ENCODE measurements at places on chromosomes 1 and 21. TPM values are rescaled to one million over a fixed set of nuclear protein-coding genes. Genes with fewer than 3 reads are reported as not detected.

Gene KCNJ10
- 0.32 TPM for total RNA-seq

Gene ZBTB8B
- not detected for total RNA-seq

GRCh38 chr1:39653546-39654031 is 14.1 kb upstream of the HEYL start:
- DNase-seq, result peak; percentile 69

Gene OR2L3
- not detected for total RNA-seq

DNA sequence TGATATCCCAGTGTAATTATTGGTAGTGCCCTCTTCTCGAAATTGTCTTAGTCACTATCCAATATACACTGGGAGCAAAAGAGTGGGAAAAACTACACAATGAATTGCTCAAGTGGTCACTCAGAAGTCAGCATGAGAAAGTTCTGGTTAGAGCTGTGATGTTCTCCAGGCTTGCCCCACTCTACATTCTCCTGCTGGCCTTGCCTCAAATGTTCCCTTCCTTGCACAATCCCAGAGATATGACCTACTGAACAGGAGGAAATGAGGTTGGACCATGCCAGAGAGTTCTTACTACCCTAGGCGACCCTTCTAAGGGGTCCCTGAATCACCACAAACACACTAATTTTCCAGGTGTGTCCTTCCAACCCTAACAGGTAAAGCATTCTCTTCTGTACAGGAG is 40.8 kb downstream of the GLUL start:
- DNase-seq, result no peak

DNA sequence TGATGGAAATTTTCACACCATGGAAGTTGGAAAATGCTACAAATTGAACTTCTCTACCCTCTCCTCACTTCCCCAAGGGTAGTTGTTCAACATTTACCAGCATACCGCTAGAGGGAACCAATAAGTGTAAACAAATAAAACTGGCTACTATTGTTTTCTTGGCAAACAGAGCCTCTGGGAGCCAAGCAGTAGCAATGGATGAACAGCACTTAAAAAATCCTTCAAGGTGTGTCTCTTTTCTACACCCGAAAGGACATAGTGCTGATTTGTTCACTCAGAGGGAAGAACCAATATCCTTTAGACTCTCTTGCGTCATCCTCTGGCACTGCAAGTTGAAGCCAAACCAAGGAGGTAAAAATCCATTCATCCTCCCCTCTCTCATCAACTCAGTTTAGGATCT is 161.5 kb downstream of the TBX15 start:
- no peak for DNase-seq

GRCh38 chr1:22476566-22476965 is 24.9 kb downstream of the ZBTB40 start:
- DNase-seq, result no peak

- no peak for DNase-seq
Observed at GRCh38 chr1:51369171-51369570, 38.8 kb upstream of the TTC39A start.

DNA sequence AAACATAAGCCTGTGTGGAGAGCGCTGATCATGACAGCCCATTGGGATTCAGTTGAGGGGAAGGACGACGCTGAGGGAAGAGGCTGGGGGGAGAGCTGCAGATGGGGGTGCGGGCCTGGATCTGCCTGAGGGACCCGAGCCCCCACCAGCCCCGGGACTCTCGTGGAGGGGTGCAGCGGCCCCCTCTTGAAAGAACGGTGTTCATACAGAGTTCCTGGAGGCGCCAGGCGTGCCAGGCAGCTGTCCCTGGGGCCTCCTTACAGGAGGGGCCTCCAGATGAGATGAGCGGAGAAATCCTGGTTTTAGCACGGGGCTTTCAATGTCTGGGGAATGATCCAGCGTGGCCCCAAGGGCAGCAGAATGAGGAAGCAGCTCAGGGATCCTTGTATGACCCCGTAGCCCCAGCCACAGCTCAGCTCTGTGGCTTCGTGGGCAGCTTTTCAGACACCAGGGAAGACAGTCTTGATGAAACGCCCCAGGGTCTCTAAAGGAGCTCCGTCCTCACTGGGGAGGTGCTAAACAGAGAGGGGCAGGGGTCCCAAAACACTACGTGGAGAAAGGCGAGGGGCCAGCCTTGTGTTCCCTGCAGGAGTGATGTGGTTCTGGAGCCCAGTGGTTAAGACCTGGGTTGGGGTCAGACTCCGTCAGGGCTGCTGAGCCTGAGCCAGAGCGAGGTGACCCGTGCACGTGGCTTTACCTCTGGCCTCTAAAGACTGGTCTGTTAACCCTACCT is 7.2 kb upstream of the DSCAM start:
- no peak for DNase-seq

DNA sequence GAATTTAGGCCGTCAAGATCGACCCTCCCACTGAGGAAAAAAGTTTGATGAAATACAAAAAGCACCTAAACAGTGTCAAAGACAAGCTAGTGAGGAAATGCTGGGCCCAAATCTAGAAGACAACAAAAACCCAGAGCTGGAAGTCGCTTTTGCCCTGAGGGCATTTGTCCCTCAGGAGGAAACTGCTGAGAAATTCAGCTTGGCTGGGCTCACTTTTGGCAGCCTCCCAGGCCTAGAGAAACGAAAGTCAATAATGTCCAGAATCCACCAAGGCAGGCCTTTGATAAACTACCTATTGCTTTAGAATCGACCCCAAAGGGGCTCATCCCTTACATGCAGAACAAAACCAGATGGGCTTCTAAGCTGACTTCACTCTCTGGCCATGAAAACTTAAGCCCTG is 38.9 kb downstream of the SYT2 start:
- DNase-seq, result no peak

Gene IGFN1
- total RNA-seq, result not detected

- DNase-seq, result peak; percentile 22
Observed at GRCh38 chr21:34022627-34023335, 50.6 kb upstream of the MRPS6 start.

DNA sequence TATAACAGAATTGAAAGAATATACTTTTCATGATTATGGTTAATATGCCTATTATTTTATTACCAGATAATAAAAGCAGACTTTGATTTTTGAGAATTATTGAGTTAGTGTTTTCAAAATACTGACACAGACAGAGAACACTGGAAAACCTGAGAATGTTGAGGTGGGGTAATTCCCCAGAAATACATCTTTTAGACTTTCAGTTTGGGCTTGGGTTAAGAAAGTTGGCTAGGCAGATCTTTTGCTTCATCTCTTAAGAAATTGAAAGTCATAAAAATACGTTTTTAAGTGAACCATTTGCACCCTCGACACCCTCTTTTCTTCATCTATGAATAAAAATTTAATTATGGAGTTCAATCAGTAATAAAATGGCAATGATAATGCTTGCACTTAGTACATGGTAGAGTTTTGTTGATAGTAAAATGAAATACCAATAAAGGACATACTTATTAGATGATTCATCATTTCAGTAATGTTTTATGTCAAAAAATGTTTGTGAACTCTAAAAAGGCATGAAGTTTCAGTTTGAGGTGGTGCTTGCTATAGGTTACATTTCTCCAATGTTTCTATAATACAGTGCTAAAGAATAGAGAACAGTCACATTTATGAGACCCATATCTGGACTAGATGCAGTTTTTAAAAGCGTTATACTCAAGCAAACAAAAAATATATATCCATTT is 1.9 kb upstream of the SAMSN1 start:
- DNase-seq, result no peak

DNA sequence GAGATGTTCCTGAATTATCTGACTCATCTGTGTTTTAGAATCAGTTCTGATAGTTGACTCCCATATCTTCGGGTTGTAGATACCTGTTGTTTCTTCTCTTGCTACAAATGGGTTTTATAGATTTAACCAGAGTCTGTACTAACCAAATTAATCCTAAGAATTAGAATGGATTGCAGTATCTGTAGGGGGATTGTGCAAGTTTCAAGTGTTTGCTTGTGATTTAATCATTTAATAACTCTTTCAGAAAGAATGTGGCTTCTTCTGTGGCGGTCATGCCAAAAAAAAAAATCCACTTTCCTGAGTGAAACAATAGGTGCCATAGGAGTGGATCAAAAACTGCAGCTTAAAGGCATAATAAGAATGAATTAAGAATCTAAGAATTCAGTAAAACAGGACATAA is 9.4 kb downstream of the IPO9 start:
- no peak for DNase-seq

DNA sequence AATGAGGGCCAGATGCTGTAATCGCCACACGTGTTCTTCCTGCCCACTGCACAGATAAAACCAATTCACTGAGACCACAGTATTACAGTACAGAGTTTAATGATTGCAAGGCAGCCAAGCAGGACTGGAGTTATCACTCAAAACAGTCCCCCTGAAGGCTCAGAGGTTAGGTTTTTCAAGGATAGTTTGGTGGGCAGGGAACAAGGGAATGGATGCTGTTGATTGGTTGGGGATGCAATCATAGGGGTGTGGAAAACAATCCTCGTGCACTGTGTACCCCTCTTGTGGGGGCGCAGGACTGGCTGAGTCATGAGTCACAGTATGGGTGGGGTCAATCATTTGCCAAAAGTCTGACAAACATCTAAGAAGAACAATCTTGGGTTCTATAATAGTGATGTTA is 12.4 kb upstream of the USP1 start:
- DNase-seq, result no peak

GRCh38 chr1:198674009-198674408 is 35.2 kb downstream of the PTPRC start:
- no peak for DNase-seq

- DNase-seq, result peak; percentile 45
Observed at GRCh38 chr1:110765640-110766335, 91.0 kb upstream of the KCNA3 start.

GRCh38 chr1:233304489-233305102 is 9.1 kb upstream of the PCNX2 start:
- DNase-seq, result no peak

Gene PADI4
- total RNA-seq, result 0.08 TPM

Gene C8A
- not detected for total RNA-seq

DNA sequence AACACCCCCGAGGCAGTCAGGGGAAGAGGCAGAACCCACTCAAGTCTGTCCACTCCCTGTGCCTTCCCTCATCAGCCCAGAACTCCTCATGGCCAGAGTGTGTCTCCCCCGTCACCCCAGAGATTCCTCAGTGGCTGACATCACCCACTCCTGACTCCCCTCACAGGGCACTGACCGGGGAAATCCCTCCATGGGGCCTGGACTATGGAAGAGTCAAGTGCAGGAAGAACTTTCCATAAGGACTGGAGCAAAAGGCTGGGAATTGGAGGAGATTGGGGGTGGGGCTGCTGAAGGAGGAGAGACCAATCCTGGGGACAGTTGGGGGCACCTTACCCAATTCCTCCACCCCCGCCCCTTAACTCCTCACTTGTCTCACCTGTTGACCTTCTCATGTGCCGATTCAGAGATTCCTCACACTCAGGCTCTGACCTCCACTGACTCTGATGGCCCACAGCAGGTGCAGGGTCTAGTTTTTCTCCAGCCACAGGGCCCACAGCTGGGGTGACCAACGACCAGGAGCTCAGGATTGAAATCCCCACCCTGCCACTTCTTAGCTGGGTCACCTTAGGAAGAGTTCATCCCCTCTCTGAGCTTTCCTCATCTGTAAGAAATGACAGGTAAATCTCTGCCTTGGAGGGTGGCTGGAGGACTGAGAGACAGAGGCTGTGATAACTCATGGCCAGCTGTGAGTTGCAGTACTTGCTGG is 481 bp upstream of the EXTL1 start:
- no peak for DNase-seq

- no peak for DNase-seq
Observed at GRCh38 chr1:29592731-29593130, 356.4 kb downstream of the PTPRU start.

GRCh38 chr1:29557701-29558600 is 321.6 kb downstream of the PTPRU start:
- DNase-seq, result no peak

GRCh38 chr1:230284891-230285290 is 141.2 kb downstream of the PGBD5 start:
- no peak for DNase-seq

GRCh38 chr1:69513601-69514000 is 54.1 kb upstream of the LRRC7 start:
- no peak for DNase-seq

DNA sequence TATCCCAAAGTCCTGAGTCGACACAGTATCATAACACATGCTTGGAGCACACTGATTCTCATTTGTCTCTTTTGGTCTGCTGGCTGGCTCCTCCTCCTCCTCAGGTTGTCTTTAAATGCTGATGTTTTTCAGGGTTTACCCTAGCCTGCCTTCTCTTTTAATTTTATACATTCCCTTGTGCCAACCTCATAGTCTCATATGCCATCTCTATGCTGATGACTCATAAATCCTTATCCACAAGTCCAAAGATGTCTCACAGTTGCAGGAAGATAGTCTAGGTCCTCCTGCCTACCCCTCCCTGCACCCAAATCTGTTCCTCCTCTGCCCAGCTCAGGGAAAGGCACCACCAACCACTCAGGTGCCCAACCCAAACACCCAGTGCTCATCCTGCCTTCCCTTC is 108.3 kb downstream of the SIPA1L2 start:
- no peak for DNase-seq

GRCh38 chr1:150552128-150552910 is 3.1 kb downstream of the ADAMTSL4 start:
- no peak for DNase-seq

- no peak for DNase-seq
Observed at GRCh38 chr21:45496151-45496967, 45.9 kb downstream of the SLC19A1 start.

DNA sequence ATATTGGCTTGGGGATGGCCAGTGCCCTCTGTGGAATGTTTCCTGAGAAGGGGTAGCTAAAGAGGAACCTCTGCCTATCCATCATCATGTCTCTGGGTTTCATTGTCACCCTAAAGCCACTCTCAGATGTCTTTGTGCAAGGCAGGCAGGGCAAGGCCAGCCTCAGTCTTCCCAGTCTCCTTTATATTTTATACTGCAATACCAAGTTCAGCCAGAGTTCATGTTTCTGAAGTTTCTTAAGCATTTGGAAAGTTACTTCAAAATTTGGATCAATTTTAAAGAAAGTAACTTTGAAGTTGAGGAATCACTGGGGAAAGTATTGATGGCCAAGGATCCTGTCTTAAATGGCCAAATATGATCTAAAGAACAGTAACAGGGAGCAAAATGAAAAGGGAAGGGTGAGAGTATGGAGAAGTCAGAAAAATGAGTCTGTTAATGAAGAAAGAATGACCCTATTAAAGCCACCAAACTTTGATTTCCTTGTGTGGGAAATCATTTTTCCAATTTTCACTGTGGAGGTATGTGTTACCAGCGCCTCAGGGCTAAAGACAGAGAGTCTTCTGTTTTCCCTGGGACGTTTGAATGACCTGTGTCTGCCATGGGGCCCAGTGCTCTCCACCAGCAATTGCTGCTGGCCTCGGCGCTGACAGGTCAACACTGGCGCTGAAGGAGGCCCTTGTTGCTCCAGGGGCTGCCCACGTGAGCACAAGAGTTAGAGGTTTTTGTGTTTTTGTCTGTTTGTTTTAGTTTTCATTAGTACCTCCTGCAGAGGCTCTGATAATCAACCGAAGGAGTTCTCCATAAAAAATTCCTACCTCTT is 93.9 kb downstream of the ATP5PO start:
- DNase-seq, result no peak

DNA sequence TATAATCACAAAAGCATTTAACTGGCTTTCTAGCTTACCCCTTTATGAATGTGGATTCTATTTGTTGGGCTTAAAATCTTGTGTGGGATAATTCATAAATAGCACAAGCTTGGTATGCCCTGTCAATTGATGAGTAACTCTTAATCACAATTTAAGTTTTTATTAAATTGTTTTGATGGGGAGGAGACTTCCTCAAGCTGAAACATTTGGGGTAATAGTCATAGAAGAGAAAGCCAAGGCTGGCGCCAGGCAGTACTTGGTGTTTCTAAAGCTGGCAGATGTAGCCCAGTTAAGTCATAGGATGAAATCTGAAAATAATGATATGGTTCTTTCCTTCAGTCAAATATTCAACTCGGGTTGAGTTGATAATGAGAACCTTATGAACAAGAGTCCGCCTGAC is 167.2 kb downstream of the FMN2 start:
- no peak for DNase-seq

Gene CFAP74
- not detected for total RNA-seq
